ENCODE measurements at places on chromosomes 13 and 19.
A peak's percentile ranks its signal among the peaks of the same experiment; 100 is the strongest.

DNA sequence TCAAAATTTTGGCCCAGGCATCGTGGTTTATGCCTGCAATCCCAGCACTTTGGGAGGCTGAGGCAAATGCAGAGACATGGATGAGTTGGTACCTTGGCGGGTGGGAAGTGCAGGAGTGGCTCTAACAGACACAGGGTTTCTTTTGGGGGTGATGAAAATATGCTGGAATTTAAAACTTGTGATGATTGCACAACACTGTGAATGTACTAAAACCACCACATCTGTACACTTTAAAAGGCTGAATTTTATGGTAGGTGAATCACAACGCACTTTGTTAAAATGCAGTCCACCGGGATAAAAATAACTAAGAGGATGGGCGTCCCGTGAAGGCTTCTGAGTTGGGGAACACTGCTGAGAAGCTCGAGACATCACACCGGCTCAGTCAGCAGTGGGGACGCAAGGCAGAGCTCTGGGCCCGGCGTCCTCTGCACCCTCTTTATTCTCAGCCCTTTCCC lies 47.1 kb downstream of the MLLT1 start:
- no peak for DNase-seq

DNA sequence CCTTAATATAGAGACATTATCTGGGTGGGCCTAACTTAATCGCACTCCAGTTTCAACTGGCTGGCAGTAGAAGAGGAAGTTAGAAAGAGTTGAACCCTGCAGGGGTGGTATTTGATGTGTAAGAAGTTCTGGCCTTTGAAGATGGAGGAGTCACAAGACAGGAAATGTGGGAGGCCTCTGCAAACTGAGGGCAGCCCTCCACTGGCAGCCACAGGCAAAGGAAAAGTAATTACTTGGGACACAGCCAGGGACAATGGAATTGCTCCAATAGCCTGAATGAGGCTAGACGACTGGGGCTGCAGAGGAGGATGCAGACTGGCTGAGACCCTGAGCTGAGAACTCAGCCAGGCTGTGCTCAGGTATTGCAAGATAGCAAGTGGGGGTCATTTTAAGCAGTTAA lies 703.3 kb upstream of the ARGLU1 start:
- DNase-seq, result no peak

- DNase-seq, result no peak
Observed at GRCh38 chr13:55432814-55433213, 1707.9 kb upstream of the PRR20A start.

DNA sequence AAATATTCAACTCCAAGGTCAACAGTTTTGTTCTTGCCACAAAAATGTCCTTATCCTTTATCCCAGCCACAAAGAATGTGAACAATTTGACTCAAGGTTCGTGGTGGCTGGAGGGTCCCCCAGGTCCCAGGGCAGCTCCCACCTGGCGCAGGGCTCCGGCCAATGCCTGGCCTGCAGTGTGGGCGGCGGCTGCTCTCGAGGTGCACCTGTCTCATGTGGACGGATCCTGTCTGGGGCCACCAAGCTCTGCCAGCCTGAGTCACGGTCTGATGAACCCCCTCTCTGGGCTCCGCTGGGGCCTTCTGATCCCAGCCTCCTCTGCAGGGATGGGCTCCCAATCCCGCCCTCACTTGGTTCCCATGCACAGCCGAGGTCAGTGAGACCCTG lies 49.4 kb downstream of the GAS6 start:
- no peak for DNase-seq

DNA sequence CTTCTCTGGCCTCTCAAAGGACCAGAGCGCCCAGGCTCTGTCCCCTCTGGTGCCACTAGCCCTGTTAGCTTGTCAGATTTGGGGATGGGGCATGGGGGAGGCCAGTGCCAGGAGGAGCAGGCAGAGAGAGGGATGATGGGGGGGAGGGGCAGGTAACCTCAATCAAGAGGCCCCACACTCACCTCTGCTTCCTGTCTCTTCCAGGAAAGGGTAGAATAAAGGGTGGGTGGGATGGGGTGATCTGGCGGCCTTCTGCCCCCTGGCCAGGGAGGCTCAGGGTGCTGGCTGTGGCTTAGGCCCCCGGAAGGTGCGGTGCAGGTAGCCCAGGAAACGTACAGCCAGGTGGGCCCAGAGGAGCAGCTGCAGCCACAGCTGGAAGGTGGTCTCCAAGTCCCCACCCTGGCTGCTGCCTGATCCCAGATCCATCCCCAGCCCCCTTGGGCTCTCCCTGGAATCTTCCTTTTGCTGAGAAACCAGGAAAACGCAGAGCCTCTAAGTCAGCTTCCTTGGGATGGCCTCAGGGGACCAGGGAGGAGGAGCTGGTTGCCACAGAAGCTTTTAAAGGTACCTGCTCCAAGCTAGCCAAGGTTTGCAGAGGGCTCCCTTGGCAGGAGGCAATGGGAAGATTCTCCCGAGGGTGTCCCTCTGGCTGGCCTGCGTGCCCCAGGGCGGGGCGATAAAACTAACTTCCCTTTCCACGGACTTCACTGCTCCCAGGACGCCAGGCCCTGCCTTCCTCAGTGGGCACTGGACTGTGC lies 5.3 kb downstream of the PRKACA start:
- no peak for DNase-seq

GRCh38 chr13:114023716-114024602 lies 50.1 kb upstream of the C13orf46 start:
- no peak for DNase-seq

GRCh38 chr13:107649079-107649478 lies 566.3 kb downstream of the LIG4 start:
- no peak for DNase-seq

GRCh38 chr13:53301449-53301848 lies 272.8 kb downstream of the OLFM4 start:
- DNase-seq, result peak; percentile 42

DNA sequence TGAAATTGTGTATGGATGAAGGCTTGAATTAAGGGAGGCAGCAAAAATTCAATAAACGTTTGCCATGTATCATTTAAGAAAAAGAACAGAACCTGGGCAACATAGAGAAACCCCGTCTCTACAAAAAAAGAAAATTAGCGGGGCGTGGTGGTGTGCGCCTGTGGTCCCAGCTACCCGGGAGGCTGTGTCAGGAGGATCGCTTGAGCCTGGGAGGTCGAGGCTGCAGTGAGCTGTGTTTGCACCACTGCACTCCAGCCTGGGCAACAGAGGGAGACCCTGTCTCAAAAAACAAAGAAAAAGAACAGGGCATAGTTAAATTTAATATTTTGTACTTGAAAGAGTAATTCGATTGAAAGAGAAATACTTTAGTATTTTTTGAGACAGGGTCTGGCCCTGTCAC lies 1.4 kb downstream of the UBA2 start:
- no peak for DNase-seq

GRCh38 chr13:44797685-44798084 lies 191.6 kb downstream of the NUFIP1 start:
- DNase-seq, result no peak

GRCh38 chr19:44356383-44357111 lies at the start of gene ZNF112:
ZNF112 (minus strand) TSS chr19:44356680; CDS start chr19:44340539, 16,141 bp downstream.
- DNase-seq, result peak; percentile 91

DNA sequence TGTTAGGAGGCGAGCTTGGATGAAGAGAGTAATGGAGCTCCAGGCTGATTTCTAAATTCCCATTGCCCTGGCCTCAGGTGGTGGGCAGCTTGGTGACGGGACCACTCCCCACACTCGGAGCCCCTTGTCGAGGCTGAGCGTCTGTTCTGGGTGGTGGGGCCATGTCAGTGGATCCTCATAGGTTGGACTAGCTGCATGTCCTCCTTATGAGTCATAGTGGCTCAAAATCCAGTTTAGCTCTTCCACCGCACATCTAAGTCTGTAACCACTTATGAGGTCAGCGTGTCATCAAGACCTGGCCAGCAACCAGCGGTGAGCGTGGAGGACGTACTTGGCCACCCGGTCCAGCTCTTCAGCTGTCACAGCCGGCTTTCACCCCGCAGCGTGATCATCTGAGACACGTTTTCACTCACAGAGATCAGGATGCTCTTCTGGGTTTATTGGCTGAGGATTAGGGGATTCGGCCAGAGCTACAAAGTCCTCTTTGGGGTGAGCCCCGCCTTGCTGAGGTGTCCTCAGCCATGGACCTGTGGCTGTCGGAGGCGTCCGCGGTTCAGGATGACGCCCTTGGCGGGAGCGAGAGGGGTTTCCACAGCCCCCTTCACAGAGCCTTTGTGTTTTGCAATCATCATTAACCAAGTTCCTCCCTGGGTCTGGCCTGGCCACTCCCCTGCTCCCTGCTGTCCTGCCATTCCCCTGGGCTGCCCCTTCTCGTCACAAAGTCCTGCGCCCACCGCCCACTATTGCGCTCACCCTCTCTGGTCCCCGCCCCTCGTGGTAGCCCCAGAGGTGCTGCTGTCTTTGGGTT lies 41.9 kb downstream of the ADPRHL1 start:
- no peak for DNase-seq

- DNase-seq, result no peak
Observed at GRCh38 chr19:1399079-1399478, 2.3 kb downstream of the GAMT start.

- no peak for DNase-seq
Observed at GRCh38 chr19:41016488-41017071, 25.5 kb downstream of the CYP2B6 start.

GRCh38 chr13:108426893-108427292 lies 157.4 kb downstream of the TNFSF13B start:
- DNase-seq, result no peak

DNA sequence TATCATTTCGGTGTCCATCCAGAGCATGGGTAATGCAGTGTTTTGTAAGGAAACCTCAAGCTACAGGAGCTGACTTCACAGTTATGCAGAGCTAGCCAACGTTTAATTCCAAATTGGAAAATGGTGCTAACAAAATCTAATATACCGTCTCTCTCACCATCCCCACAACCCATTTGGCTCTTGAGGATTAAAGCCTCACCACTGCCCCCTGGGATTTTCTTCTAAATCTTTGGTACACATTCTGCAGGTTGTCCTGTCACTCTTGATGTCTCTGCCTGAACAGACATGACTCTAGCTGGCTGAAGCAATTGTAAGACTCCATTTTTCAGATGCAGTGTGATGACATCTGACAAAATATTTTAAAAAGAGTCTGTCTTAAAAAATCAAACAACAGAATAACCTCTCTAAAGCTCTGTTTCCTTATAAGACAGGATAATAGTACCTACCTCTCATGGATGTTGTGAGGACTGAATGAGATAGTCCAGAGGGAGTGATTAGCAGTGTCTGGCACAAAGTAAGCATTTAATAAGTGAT lies 451.8 kb downstream of the SUCLA2 start:
- DNase-seq, result no peak

DNA sequence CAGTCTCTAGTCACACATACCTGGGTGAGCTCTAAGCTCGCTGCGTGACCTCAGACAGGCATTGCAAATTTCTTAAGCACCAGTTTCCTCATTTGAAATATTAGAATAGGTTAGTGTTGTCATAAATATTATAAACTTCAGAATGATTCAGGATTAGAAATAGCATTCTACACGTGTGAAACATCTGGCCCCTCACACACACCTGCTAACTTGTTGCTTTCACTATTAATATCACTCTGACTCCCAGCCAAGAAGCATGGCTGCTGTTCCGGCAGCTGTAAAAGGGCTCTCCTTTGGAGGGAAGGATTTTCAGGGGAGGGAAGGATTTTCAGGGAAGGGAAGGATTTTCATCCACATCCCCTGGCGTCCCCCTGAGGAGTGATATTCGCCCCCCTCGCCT lies 161.3 kb upstream of the GPR12 start:
- no peak for DNase-seq

- no peak for DNase-seq
Observed at GRCh38 chr13:24854311-24854710, 90.3 kb downstream of the RNF17 start.

GRCh38 chr13:27201661-27202060 lies 30.1 kb upstream of the USP12 start:
- DNase-seq, result no peak

DNA sequence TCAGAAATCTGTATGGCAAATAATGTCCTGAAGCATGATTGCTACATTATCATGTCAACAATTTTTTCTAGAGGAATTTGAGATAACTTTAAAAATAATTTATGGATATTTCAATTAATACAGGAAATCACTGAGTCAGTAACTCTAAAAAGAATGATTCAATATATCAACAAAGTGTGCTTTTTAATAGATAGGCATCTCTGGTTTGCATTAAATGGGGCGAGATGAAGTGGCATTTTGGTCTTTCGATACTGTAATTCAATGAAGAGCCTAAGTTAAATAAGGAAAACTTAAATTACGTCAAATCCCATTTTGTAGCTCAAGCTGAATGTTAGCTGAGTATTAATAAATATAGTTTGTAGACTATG lies 342.8 kb downstream of the DACH1 start:
- no peak for DNase-seq

GRCh38 chr19:7655581-7655980 lies 13.3 kb upstream of the RETN start:
- DNase-seq, result no peak

GRCh38 chr13:29923554-29924481 lies 73.4 kb upstream of the UBL3 start:
- DNase-seq, result peak; percentile 43

- no peak for DNase-seq
Observed at GRCh38 chr13:22061371-22061805, 390.5 kb downstream of the FGF9 start.

DNA sequence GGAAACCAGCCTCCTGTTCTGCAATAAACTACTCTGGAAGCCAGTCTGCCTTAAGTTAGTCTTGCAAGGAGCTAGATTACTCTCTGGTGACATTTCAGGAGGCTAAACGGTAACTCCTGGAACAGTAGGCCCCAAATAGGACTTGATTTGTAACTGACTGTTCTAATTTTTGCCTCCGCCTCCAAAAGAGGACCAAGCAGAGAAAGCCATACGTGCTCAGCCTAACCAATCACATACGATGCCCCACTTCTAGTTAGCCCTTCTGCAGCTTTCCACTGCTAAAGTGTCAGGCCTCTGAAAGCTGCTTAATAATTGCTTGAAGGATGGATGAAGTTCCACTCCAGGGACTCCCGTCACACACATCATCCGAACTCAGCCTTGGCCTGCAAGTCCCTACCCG lies 744 bp downstream of the ZNF805 start:
- DNase-seq, result no peak

DNA sequence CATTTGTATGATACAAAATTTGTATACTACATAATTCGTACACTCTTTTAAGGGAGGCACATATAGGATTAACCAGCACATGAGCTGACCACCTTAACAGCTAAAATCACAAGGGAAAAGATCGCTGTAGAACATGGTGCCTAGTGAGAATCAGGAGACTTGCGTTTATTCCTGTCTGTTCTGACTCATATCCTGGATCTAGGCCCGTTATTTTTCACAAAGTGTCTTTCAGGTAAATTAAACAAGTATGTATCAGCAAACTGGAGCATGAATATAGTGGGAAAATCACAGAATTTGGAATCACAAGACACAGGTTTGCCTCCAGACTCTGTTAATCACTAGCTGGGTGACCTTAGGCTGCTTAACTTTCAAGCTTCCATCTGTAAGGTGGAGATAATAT lies 47.5 kb upstream of the ESD start:
- no peak for DNase-seq

GRCh38 chr13:48901781-48902180 lies 73.9 kb upstream of the FNDC3A start:
- DNase-seq, result no peak

- DNase-seq, result no peak
Observed at GRCh38 chr13:49256841-49257240, 9.1 kb downstream of the CDADC1 start.

GRCh38 chr19:38617764-38618589 lies at the start of gene MAP4K1:
MAP4K1 (minus strand) TSS chr19:38617953; CDS start chr19:38617895, 58 bp downstream.
- no peak for DNase-seq

- DNase-seq, result no peak
Observed at GRCh38 chr13:68428292-68428691, 1198.2 kb upstream of the PCDH9 start.

- no peak for DNase-seq
Observed at GRCh38 chr19:30167206-30167868, 204.8 kb upstream of the ZNF536 start.

- DNase-seq, result no peak
Observed at GRCh38 chr19:10262771-10263170, 8.1 kb upstream of the ICAM1 start.
